Right ventricle myocardium inferior (tissue), 1 donor: ENCODE measurements at places on chromosomes 5 and 9.

GRCh38 chr5:3124410-3124809 lies 372.9 kb upstream of the IRX2 start:
- no peak for DNase-seq

- DNase-seq: no peak
These were observed 529.2 kb downstream of the ANXA1 start for GRCh38 chr9:73680831-73681230.

DNA sequence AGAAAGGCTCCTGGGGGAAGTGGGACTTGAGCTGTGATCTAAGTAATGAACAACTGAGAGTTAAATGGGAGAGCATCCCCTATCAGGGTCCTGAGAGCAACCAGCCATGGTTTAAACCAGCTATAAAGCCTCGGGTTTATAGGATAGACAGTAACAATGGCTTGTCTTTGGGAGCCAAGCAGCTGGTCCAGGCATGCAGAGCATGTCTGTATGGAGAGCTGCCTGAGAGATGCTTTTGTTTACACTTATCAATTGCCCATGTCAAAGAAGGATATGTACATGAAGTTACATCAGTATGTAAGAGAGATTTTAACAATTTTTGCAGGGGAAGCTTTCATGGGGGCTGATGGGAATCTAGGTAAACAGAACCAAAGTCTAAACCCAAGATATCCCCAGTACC lies 4.4 kb downstream of the TGFBI start:
- DNase-seq: no peak

DNA sequence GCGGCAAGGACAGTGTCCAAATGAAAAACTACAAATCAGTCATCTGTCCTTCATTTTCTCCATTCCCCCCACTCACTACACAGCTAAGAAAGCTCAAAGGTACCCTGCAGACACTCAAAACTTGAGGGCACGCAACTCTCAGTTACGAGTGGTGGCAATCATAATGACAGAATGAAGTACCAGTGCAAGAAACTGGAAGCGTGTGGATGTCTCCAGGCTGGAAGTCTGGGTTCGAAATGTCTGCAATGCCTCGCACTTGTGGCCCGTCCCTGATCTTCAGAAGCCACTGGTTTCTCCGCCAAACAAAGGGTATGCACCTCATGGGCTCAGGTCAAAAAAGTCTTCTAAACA lies 597 bp upstream of the CENPH start:
- no peak for DNase-seq

DNA sequence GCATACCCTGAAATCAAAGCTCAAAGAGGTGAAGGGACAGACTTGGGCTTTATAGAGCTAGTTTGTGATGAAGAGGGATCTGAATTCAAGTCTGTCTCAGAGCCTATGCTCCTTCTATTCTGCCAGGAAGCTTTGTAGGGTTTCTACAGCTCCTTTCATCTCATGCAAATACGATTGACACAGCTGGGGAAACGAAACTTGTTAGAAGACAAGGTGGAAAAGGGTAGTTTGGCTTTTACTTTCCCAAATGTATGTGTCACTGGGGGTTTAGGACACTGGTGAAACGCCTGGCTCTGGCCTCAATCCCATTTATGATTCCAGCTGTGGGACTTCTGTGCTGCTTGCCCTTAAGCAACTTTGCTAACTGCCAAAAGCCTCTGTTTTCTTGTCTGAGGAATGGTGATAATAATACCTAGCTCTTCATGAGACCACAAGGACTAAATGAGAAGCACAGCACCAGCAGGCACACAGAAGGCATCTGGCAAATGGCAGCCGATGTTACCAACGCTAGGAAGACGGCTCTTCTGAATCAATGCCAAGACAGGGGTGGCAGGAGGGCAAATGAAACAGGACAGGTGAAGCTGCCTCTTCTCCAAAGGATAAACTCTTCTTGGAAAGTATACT lies 70.3 kb upstream of the EQTN start:
- no peak for DNase-seq
